ENCODE measurements at places on chromosomes 1 and 21.

GRCh38 chr1:180230416-180230790 is 339 bp downstream of the LHX4 start:
- no peak for DNase-seq

GRCh38 chr1:207862241-207862787 is 48.6 kb downstream of the CD34 start:
- no peak for DNase-seq

DNA sequence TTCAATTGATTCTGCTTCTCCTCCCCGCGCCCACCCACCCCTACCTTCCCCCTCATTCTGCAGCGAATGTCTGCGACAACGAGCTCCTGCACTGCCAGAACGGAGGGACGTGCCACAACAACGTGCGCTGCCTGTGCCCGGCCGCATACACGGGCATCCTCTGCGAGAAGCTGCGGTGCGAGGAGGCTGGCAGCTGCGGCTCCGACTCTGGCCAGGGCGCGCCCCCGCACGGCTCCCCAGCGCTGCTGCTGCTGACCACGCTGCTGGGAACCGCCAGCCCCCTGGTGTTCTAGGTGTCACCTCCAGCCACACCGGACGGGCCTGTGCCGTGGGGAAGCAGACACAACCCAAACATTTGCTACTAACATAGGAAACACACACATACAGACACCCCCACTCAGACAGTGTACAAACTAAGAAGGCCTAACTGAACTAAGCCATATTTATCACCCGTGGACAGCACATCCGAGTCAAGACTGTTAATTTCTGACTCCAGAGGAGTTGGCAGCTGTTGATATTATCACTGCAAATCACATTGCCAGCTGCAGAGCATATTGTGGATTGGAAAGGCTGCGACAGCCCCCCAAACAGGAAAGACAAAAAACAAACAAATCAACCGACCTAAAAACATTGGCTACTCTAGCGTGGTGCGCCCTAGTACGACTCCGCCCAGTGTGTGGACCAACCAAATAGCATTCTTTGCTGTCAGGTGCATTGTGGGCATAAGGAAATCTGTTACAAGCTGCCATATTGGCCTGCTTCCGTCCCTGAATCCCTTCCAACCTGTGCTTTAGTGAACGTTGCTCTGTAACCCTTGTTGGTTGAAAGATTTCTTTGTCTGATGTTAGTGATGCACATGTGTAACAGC is 339.9 kb downstream of the NTNG1 start:
- DNase-seq = no peak

GRCh38 chr1:36116901-36117300 is 8.1 kb downstream of the COL8A2 start:
- DNase-seq = no peak

GRCh38 chr1:209029737-209030136 is 553.8 kb upstream of the CAMK1G start:
- DNase-seq = no peak

- DNase-seq = no peak
Measured at GRCh38 chr1:25205786-25206185, 26.5 kb downstream of the SYF2 start.

DNA sequence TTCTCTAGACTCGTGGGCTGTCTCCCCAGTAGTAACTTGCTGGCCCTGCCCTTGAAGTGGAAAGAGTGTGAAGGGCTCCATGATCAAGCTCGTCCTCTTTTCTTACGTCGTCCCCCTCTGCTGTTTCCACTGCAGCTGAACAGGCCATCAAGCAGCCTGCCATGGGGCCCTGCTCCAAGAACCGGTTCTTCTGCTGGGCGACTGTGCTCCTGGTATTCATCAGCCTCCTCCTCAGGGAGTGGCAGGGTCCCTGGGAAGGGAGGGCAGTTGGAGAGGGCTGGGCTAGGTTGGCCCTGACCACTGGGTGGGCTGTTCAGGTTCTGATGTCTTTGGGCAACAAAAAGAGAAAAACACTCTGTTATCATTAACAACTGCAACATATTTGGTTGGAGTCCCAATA is 151.5 kb downstream of the FCRL5 start:
- no peak for DNase-seq

- no peak for DNase-seq
Measured at GRCh38 chr1:228900886-228901392, 165.7 kb downstream of the RHOU start.

DNA sequence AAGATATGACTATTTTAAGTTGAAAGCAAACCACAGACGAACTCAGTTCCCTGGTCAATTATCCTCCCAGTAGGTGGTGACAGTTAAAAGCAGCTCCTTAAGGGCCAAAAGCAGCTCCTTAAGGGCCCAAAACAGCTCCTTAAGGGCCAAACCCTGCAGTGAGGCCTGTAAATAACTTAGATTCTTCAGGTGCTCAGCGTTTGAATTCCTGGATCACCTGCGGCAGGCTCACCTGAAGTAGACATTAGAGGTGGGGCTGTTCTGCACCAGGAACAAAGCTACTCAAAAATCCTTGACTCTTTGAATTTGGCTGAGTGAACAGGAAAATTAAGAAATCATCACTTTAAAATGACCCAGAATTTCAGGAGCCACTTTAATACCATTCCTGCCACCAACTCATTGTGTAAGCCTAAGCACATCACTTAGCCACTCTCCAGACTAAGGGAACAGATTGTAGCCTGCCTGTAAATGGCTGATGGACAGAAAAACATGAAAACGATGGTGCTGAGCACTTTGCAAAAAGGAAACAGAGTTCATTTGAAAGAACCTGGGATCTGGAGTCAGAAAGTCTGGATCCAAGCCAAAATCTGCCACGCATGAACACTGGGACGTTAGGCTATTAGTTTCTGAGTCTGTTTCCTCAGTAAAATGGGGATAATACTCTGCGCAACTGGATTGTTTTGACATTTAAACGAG is 126.9 kb downstream of the LRIG2 start:
- DNase-seq = peak; percentile 21

GRCh38 chr1:176119549-176119948 is 87.5 kb downstream of the COP1 start:
- no peak for DNase-seq

GRCh38 chr1:245220381-245220985 is 65.7 kb downstream of the KIF26B start:
- DNase-seq = no peak

DNA sequence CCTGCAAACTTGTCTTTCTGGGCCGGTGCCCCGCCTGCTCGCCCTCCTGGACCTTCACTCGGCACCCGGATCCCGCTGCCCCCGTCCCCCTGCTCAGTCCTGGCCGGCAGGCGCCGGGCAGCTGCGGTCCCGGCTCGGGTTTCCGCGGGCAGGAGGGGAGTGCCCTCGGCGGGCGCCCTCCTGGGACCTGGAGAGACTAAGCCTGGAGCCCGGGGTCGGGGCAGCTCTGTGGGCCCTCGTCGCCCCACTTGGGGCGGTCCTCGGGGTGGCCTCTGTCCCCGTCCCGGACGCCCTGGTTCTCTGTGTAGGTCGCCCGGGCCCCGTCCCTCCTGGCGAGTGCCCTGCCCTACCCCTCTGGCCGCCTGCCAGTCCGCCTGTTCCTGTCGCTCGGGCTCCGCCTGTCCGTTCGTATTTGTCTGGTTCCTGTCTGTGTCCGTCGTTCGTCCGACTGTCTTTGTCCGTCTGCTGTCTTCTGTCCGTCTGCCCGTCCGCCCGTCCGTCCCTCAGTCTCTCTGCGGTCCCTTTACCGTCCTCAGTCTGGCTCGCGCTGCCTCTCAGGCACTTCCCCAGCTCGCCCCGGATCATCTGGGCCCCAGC is 490 bp downstream of the SERINC2 start:
- DNase-seq = no peak

GRCh38 chr1:55639051-55639450 is 423.9 kb upstream of the USP24 start:
- no peak for DNase-seq

GRCh38 chr1:155859234-155859829 is at the start of gene SYT11:
Gene SYT11 (plus strand): TSS chr1:155859567. CDS start chr1:155859762, 195 bp downstream.
- peak; percentile 76 for DNase-seq

DNA sequence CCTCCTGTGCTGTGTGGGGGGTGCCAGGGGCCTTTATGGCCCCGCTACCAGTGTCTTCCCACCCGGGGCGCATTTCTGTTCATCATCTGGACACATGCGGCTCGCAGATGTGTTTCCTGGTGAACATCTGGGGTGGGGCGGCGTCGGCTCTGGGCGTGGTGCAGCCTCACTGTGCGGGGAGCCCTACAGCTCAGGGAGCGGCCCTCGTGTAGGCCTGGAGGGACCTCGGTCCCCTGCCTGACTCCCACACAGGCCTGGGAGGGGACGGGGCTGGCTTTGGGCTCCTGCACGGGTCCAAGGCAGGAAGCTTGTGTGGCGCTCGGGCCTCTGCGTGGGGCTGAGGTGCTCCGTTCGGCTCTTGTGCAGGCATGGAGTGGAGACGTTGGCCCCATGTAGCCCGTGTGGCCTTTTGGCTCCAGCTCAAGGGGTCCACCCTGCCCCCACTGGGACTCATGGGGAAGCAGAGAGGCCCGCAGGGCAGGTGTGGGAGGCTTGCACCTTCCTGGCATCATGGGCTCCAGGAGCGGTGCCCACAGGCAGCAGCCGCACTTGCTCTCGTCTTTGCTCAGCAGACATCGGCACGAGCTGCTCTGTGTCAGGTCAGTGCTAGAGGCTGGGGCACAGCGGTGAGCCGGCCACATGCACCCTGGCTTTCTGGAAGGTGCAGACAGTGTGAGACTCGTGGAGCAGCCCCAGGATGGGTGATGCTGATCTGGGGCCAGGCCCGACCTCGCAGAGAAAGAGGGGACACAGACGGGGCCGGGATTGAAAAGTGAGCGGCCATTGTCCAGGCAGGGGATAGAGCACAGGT is 90.1 kb upstream of the ACTRT2 start:
- no peak for DNase-seq

DNA sequence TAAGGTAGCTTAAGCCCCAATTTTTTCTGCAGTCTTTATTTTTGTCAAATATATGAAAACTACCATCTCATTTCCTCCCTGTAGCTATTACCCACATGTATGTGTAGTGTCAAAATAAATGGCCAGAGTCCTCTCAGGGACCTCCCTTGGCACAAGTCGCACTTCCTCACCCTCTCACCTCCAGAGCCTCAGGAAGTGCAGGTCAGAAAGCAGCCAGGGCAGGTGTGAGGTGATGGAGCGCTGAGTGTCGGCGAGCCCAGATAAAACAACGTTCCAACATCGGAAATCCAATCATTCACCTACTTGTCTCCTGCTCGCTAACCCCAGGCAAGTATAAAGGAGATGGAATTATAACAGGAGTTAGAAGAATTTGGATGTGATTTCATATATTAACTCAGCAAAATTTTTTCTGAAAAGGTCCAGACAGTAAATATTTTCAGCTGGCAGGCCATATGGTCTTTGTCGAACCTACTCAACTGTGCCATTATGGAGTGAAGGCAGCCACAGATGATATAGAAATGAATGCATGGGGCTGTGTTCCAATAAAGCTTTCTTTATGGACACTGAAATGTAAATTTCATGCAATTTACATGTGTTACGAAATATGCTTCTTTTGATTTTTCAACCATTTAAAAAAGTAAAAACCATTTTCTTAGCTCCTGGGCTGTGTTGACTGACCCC is 76.8 kb upstream of the ERG start:
- no peak for DNase-seq

GRCh38 chr1:180271272-180272255 is 41.5 kb downstream of the LHX4 start:
- peak; percentile 12 for DNase-seq

- DNase-seq = no peak
Measured at GRCh38 chr1:30037251-30038118, 685.9 kb downstream of the MATN1 start.

DNA sequence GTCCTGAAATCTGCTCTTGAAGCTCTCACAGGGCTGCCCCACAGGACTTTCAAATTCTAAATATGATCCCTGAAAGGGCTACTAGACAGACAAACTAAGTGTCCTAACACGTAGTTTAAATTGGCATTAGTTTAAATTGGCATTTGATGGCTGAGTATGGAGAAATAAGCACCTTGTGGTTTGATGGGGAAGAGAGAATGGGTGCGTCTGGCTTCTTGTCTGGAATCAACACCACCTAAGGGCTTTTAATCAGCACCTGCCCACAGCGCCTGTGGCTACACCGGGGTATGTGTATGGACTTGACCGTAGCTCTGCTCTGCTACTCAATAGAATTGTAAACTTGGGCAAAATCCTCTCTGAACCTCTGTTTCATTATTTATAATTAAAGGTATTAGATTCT is 5.7 kb upstream of the LAMB3 start:
- DNase-seq = no peak

- no peak for DNase-seq
Measured at GRCh38 chr1:180911640-180912191, 981 bp upstream of the KIAA1614 start.

- DNase-seq = no peak
Measured at GRCh38 chr1:26409191-26409807, 1.3 kb upstream of the LIN28A start.

DNA sequence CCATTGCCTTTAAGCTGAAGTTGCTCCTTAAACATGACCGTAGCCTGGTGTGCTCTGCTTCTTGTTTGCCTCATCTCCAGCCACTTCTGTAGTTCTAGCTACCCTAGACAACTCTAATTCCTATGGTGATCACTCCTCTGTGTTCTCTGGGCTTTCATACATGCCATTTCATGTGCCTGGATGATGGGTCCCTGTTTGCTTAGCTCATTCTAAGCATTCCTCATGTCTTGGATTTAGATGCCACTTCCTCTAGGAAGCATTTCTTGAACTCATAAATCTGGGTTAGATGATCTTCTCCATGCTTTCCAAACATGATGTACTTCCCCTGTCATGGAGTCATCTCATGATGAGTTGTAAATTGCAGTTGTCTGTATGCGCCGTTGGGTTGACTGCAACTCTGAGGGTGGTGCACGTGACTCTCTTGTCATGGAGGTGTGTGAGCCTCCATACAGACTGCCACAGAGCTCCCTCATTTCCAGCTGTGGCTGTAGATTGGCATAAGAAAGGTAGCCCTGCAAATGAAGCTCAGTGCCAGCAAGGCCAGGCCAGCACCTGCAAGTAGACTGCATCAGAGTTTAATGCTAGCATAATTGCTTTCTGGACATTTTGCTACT is 77.2 kb downstream of the LAMC1 start:
- no peak for DNase-seq

DNA sequence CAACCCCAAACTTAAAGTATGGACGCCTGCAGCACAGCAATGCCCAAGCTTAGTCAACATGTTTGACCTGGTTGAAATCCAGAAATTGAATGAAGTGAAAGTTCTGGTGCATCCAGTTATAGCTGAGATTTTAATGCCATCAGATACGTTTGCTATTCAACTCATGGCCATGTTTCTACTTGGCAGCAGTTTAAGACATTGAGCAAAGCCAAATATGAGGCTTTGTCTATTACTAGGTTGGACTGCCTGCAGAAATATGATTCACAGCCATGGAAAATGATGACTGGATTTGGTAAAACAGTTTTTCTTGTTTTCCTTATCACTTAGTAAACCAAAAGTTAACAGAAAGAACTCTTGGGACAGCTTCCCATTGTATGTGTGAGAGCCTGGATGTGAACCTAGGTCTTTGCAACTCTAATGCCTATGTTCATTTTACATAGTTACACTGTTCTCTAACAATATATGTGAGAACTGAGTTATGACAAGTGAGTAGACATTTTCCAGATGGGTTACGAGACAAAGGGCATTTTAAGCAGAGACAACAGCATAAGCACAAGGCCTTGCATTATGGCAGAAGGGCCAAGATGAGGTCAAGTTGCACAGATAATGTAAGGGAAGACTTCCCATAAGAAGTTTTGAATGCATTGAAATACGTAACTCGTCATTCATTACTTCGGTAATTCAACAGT is 32.4 kb upstream of the MYSM1 start:
- no peak for DNase-seq
